Fibroblast of skin of back (primary cell): ENCODE measurements at places on chromosomes 2 and 18.

- DNase-seq: no peak
Observed at GRCh38 chr2:42865884-42866881, 73.8 kb upstream of the HAAO start.

DNA sequence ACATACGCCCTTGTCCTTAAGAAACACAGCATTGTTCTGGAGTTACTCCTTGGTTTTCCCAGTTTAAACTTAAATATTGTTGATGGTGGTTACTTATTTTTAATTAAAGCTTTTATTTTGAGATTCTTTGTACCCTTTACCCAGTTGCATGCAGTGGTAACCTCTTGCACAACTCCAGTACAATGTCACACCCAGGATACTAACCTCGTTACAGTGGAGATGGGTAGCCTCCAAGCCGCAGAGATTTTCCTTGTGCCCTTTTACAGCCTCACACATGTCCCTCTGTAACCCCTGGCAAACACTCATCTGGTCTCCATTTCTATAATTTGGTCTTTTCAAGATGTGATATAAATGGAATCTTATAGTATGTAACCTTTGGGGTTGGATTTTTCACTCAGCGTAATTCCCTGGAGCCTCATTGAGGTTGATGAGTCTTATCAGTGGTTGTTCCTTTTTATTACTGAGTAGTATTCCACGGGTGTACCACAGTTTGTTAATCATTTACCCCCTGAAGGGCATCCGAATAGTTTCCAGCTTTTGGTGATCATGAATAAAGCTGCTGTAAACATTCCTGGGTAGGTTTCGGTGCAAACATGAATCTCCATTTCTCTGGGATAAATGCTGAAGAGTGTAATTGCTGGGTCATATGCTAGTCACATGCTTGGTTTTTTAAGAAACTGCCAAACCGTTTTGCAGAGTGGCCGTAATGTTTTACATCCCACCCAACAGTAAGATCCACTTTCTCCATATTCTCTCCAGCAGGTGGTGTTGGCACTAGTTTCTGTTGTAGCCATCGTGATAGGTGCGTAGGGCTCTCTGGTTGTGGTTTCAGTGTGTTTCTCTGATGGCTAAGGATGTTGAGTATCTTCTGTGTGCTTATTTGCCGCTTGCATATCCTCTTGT is 68.6 kb downstream of the DGKD start:
- DNase-seq: no peak

DNA sequence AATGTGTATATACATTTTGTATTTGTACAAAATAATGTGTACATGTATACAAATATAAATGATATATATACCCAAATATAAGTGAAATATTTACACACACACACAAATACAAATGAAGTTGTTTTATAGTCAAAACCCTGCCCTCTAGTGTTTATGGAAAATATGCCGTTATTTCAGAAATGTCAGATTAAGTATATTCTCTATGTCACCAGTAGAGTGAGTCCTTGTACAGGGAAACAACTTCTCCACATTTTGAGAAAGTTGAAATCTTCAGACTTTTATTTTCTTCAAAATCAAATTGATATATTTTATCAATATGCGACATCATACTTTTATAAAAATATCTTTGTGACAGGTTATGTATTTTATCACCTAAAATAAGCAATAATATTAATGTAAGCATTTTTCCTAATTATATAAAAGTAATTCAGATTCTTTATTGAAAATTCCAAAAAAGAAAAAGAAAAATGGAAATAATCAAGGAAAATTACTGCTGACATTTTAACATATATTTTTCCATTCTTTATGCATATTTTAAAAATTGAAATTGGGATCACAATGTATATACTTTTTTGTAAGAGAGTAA is 22.4 kb downstream of the ARL6IP6 start:
- DNase-seq: peak; percentile 60

DNA sequence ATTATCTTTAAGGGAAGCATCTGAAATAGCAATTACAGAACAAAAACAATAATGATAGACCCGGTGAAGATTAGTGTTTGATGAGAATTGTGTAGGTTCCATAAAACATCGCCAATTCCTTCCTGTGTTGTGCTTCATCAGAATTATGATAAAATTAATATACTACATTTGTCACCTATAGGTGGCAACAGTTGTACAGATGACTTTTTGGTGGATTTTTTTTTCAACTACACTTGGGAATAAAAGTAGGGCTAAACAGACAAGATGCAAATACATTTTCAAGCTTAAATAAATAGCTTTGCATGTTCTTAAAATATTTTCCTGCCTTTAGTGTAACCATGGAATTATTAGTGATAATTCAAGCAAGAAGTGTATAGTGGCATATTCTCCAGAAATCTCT is 7.0 kb upstream of the LYPD1 start:
- DNase-seq: no peak

- DNase-seq: no peak
Observed at GRCh38 chr2:219697811-219698747, 70.6 kb downstream of the SLC4A3 start.

- peak; percentile 86 for DNase-seq
Observed at GRCh38 chr2:64866797-64867196, 122.4 kb upstream of the SLC1A4 start.

- DNase-seq: no peak
Observed at GRCh38 chr2:25306777-25307368, 34.9 kb downstream of the DNMT3A start.

GRCh38 chr2:235577404-235578330 is 83.8 kb downstream of the AGAP1 start:
- DNase-seq: no peak

DNA sequence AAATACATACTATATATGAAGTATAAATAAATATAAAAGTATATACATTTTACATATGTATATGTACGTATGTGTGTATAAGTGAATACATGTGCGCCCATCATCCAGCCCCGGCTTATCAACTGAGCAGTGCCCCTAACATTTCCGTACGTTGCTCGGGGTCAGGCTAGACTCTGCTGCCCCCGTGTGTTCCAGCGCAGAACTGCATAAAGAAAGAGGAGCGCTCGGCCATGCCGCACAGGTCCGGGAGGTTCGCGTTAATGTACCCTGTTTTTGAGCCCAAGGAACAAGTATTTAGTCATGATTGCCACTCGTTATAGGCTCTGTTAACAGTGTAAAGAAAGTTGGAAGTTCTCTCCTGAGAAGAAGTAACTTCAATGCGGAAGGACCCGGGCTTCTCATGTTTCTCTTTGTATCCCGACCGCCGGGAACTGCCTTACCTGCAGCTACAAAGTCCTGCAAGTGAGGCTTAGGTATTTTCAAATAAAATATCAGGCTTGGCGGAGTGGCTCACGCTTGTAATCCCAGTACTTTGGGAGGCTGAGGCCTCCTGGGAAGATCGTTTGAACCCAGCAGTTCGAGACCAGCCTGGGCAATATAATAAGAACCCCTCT is 55.7 kb downstream of the CD8B2 start:
- peak; percentile 42 for DNase-seq

DNA sequence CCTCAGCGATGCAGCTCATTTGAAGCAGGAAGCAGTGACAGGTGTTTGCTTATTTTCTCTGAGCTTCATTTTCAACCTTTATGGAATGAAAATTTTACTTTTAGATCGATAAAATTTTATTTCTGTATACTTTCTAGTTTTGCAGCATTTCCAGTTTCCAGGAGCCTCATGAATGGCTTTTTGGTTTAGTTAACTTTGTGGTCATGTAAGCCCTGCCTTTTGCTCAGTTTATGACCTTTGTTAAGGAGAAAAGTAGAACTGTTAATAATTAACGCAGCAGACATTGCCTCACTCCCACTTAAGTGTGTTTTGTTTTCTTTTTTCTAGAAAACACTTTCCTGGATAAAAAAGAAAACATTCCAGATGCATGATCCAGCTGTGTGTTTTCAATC is 4.4 kb upstream of the FARP2 start:
- DNase-seq: no peak

DNA sequence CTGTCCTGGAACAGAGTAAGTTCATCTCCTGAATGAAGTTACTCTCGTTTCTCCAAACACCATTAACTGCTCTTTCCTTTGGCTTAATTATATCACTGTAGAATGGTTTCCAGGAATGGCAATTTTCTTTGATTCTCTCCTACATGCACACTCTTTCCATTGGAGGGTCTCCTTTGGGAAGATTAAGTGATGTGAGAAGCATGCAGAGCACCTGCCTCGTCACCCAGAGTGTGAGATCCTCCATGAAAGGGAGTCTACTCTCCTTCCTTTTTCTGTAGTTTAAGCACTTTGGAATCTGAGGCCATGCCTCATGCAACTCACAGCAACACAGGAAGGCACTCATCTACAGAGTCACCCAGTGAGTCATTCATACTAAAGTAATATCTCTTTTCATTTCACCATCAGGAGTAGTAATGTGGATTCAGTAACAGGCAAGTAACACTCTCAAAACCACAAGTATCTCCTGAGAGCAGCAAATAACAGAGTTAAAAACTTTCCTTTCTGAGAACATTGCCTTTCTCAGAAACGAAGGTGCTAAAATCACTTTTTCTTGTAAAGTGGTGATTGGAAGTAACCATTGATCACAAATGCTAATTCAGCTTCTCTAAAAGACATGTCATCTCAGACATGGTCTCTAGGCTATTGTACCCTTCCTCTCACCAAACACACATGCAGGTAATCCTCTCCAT is 52.8 kb upstream of the IL1RL1 start:
- peak; percentile 98 for DNase-seq

DNA sequence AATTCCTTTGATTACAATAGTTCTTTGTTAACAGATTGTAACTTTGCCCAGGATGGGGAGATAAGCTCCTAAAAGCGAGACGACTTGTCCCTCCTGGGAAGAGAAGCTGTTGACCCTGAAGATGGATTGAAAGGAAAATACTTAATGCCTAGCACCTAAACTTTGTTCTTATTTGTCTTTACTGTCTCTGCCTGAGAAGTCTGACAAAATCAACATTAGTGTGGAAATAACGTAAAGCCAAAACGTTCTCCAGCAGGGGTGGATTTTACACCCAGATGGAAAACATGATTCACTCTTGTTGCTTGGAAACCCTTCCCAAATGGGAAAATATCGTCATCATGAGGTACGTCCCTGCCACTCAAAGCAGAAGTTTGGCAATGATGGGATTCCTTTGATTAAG is 450.1 kb downstream of the SLC4A3 start:
- DNase-seq: peak; percentile 59

- DNase-seq: no peak
Observed at GRCh38 chr2:120305937-120306490, 39.9 kb upstream of the INHBB start.

GRCh38 chr2:22035361-22035830 is 911.6 kb downstream of the TDRD15 start:
- peak; percentile 28 for DNase-seq

- DNase-seq: no peak
Observed at GRCh38 chr2:69356471-69356870, 30.6 kb downstream of the GFPT1 start.

DNA sequence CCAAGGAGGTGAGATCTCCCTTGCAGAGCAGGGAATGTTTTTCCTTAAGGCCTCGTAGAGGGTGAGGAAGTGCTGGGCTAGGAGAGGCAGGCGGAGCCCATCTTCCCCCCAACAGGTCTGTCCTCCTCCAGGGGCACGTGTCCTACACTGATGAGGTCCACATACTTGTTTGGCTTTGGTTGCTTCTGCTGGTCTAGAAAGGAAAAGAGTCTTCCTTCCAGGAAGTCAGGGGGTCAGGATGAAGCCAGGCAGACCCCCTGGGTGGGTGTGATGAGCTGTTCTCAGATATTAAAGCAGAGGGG is 6.0 kb downstream of the SH3BP4 start:
- DNase-seq: no peak

DNA sequence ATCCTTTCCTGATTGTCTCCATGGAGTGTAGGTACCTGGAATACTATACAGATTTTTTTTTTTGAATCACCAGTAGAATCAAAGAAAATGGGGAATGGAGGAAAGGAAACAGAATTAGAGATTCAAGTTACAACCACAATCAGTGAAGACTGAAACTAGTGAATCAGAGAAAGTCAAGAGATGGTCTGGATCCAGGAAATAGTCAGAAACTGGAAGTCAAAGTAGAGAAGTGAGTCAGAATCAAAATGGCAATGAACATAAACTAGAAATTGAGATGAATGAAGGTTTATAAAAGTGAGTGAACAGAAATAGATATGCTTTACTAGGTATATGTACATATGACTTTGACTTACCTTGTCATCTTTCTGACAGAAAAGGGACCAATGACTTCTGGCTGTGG is 579.0 kb downstream of the PLCL1 start:
- DNase-seq: peak; percentile 30

- DNase-seq: no peak
Observed at GRCh38 chr2:208074610-208075356, 49.5 kb upstream of the PLEKHM3 start.

DNA sequence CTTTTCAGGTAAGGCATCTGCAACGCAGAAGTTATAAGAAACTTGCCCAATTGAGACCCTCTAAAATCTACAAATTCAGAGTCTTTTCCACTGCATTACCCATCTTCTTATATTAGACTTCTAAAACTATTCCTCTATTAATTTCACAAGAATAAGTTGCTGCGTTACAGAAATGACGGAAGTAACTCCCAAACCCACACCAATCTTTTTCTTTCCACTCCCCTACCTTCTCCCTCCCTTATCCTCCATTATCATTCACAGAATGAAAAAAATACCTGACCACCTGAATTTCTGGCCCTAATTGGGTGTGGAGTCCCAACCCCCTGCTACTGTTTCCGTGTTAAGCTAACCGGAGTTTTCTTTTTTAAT is 689 bp downstream of the RPRD1A start:
- DNase-seq: no peak

DNA sequence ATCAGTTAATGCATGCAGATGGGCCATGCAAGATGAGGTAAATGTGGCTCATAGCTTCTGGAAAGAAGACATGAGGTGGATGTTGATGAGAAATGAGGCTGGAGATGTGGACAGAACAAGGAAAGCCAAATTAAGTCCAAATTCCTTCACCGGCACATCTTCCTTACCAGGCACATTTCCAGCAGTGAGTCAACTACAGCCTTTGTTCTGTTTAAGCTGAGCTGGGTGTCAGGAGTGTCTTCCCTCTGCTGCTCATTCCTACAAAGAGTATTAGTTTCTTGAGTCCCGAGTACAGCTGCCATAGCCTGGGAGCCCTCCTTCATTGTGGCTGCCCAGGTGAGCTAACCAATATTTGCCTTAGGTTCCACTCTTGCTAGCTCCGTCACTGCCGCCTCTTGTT is 945.0 kb downstream of the SLC4A3 start:
- DNase-seq: no peak

GRCh38 chr18:29588446-29589100 is 1411.6 kb upstream of the CDH2 start:
- DNase-seq: no peak

DNA sequence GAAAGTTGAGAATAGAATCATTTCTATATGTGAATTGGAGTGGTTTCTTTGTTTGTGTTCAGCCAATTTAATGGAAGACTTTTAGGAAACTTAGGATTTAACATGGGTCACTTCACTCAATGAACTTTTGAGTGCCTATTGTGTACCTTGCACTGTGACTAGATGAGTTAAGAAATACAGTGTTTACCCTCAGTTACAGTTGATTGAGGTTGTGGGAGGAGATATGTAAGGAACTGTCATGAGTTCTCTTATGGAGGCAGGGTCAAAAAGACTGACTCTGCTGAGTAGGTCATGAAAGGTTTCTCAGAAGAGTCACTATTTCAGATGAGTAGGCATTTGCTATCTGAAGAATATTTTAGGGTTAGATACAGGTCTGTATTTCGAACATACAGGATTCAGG is 98.6 kb downstream of the RAB3GAP1 start:
- no peak for DNase-seq
